ENCODE measurements at places on chromosomes 7 and 10.

GRCh38 chr7:2647594-2648172 is 15.9 kb downstream of the TTYH3 start:
- no peak for DNase-seq

DNA sequence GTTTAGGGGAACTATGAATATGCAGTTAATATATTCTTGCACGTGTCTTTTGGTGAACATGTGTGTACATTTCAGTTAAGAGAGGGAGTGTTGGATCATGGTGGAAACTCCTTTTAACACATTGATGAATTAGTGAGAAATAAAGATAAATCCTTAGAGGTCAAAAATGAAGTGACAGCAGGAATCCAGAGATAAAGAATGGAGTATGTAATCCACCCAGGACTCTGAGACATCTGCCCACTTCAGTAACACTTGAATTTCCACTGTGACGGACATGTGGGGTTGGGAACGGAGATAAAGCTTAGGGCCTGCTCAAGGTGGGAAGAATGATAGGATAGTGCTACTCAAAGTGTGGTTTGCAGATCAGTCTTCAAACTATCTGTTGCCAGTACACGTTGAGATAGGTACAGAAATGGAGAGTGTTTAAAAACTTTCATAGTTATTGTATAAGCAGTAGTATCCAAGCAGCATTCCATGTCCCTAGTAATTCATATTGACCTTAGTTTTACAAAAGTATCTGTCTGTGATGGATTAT is 6.6 kb upstream of the RELN start:
- no peak for DNase-seq

DNA sequence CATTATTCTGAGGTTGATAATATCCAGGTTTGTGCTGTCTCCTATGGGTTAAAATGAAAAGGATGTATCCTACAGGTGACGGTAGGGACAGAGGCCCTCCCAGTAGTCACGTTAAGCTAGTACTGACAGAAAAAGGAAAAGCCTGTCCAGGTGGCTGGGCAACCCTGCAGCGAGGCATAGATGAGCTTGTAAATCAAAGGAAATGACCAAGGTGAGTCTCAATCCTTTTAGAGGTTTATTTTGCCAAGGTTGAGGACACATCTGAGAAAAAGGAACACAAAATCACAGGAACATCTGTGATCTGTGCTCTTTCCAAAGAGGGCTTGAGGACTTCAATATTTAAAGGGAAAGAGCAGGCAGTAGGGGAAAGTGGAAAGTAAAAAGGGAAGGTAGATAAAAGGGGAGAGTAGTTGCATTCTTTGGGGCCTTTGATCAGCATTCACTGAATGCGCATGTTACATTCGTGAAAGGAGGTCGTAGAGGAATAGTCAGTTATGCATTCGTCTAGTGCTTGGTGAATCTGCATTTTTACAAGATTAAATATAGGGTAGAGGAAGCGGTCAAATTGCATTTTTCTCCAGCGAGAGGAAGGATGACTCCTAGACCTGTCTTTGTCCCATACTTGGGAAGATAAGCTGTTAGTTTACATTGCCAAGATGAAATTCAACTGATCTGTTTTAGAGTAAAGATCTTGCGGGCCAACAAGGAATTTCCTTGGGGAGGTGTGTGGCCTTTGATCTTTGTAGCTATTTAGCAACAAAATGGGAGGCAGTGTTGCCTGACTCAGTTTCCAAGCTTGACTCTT is 884 bp upstream of the GSTO1 start:
- DNase-seq = no peak

DNA sequence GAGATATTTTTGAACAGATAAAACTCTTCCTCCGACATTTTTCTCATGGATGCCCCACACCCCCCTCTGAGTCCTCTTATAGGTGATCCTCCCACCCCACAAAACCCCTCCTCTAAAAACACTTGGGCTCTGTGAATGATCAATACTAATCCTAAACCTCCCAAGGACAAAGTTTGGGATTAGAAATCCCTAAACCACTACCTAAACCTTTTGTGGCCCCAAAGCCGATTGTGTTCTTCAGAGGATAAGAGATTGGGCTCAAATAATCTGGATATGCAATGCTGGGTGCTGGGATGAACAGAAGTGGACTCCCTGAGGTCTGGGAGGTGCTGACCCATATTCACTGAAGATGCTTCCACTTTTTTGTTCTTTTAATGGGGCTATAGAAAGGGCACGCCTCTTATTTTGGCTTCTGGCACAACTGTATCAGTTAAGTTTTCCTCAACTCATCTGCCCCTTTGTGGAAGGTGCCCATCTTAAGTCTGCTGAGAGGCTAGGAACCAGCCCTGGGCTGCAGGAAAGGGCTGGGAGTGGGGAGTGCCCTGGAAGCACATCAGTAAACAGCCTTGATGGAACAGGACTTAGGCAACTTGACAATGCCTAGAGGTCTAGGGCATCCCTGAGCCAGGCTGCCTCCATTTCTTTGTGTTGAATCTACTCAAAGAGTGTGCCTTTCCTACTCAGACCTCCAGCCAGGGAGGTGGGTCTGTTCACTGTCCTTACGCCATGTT is at the start of gene OPN1SW:
Gene OPN1SW, minus strand, starts transcription at position 51 of the 731 bp plus-strand sequence. Its CDS starts 13 bp downstream, at position 38.
- no peak for DNase-seq

DNA sequence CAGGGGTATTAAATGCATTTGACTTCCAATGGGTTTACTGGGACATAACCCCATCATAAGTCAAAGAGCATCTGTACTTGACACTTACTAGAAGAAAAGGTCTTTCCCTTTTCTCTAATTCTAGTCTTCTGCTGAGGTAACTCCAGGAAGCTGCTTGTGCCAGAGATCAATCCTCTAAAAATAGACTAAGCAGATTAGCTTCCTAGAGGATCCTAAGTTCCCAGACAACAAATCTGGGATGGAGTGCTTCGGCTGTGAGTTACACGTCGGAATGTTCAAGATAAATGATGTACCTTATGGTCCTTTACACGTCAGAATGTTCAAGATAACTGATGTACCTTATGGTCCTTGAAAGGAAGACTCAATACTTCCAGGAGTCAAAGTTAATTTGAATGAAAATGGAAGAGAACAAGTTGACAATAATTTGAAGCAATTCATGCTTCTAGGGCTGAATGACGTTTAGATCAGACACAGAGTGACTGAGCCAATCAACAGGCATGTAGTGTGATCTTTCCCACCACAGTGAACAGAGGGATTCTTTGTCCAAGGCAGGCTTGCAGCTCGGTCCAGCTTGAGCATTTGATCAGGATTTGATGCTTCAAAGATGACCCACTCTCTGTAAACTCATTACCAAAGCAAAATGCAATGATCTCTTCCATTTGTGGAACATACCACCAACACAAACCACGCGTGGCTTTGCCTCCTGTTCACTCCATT is 63.8 kb downstream of the SLC37A3 start:
- DNase-seq = no peak

GRCh38 chr10:64261676-64262075 is 740.5 kb downstream of the REEP3 start:
- no peak for DNase-seq

- DNase-seq = no peak
Observed at GRCh38 chr10:76881477-76882220, 756.0 kb downstream of the KCNMA1 start.

DNA sequence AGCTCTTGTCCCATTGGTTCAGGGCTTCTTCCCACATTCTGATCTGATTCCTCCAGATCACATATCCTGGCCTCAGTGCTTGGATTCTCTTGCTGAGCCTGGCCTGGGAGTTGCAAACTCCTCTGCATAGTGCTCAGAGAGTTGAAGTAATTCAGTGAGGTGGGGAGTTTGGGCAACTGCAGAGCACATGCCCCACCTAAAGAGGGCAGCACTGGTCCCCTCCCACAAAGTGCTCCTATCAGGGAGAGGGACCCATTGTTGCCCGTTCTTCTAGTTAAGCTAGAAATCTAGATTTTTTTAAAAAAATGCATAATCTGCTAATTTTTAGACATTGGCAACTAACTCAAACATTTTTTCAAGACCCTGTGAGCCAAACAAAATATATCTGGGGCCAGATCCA is 45.1 kb downstream of the CHN2 start:
- DNase-seq = no peak

DNA sequence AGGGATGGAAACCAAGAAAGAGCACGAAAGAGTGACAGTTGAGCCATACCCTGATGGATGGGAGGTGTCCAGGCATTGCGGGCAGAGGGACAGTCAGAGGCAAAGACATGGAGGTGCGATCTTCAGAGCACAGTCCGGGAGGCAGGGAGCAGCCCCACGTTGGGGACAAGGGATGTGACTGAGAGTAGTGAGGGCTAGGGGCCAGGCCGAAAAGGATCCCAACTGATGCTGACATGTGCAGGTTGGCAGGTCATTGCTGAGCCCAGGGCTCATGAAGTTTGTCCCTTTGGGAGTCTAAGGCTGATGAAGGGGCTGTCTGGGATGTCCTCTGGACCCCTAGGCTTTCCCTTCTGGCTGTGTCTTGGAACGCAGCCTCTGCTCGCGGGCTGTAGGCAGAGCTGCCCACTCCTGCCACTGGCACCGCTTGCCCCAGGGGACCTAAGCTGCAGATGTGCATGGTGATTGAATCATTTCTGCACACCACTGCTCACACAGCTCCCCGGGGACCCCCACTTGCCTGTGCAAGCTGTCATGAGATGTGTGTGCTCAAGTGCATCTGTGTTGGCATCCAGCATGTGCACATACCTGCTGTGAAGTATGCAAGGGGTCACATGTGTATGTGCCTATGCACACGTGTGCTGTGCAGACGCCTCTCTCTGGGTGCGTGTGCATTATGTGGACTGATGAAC is 125.1 kb downstream of the ZMIZ1 start:
- no peak for DNase-seq

GRCh38 chr7:47571331-47572093 is 10.4 kb downstream of the TNS3 start:
- DNase-seq = peak; percentile 87

GRCh38 chr7:74455291-74455804 is 1.6 kb downstream of the GTF2IRD1 start:
- peak; percentile 94 for DNase-seq

- no peak for DNase-seq
Observed at GRCh38 chr10:13834581-13835286, 248.0 kb downstream of the PRPF18 start.

DNA sequence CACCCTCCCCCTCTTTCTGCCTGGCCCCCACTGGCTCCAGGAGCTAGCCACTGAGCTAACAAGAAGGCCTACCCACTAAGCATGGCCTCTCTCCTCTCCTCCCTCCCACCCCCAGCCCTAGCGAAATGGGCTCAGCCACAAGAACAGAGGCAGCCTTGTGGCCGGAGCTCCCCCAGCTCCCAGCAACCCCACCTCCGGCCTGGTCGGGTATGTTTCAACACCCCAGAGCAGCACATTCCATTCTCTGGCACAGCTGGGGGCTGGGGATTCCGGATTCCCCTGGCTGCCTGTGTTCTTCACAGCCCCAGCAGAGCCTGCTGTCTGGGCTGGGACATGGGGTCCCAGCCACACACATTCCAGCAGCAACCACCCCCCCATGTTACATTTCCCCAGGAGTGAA is 9.0 kb downstream of the SFRP5 start:
- DNase-seq = peak; percentile 69

GRCh38 chr7:37706804-37707203 is 23.2 kb downstream of the GPR141 start:
- no peak for DNase-seq

DNA sequence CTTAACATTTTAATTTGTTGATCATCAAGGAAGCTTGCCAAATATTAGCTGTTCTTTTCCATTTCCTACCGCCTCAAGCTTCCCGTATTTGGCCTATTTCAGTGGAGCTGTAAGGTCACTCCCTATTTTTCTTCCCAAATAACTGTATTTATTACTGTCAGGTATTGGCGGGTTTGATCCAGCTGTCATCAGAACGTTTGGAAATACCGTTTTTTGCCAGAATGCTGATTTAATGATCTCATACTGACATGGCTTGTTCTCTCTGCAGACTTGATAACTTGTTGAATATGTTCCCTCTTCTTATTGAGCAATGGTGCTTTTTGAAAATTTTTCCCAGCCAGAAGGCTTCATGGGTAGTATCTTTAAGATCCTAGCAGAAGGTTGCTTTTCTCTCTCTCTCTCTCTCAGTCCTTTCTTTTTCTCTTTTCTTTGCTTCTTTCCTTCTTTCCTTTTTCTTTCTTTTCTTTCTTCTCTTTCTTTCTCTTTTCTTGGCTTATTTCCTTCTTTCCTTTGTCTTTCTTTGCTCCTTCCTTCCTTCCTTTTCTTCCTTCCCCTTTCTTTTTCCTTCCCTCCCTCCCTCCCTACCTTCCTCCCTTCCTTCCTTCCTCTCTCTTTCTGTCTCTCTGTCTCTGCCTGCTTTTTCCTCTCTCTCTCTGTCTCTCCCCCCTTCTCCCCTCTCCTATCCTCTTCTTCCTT is 42.1 kb downstream of the CUX1 start:
- no peak for DNase-seq

DNA sequence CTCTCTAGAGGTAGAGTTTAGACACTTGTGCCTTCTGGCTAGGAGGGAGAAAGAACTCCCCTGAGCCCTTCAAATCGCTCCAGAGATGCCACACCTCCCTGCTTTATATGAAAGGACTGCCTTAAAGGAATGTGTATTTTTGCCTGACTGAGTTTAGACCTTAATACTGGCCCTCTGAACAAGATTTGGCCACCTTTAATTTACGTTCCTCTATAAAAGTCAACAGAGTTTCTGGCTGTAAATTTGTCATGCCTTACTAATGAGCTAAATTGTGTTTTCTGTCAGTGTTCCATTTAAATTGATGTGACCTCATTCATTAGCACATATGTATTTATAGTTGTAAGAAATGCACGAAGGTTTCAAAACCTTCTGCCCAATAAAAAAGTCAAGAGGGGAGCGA is 48.0 kb downstream of the SEMA3C start:
- DNase-seq = no peak

- no peak for DNase-seq
Observed at GRCh38 chr7:34575006-34575405, 83.0 kb upstream of the NPSR1 start.

DNA sequence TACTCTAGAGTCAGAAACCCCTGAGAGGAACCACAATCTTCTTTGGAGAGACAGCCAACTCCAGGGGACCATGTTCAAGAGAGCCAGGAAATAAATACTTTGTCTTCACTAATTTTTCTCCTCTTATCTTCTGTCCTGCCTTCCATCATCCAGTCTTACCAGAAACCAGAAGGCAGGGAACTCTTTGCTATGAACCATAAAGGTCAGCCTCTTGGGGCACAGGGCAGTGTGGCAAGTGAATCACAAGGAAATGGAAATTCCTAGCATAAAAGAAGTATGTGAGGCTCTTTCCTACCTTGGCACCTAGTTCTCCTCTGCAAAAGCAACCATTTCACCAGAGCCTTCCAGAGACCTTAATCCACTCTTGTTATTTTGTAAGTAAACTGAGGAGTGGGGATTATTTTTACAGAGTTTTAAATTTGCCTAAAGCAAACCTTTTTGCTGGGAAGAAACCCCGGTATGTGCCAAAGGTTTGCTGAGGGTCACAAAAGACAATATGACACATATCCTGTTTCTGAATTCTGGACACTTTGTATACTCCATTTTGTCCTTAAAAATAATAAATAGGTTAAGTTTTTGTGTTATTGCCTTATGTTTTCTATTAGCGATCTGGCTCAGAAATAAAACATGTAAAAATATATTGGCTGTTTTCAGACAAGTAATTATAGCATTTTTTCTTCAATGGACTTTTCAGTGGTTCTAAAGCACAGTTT is 87.1 kb downstream of the ADAM22 start:
- DNase-seq = no peak

- no peak for DNase-seq
Observed at GRCh38 chr10:79178614-79179163, 109.9 kb downstream of the ZMIZ1 start.

GRCh38 chr10:10330418-10330817 is 687.3 kb upstream of the CELF2 start:
- no peak for DNase-seq
